ENCODE measurements at places on chromosomes 1 and 21.

- no peak for DNase-seq
Observed at GRCh38 chr1:236204039-236204438, 61.7 kb downstream of the GPR137B start.

GRCh38 chr1:203367057-203367456, 16.1 kb upstream of the FMOD start:
- no peak for DNase-seq

DNA sequence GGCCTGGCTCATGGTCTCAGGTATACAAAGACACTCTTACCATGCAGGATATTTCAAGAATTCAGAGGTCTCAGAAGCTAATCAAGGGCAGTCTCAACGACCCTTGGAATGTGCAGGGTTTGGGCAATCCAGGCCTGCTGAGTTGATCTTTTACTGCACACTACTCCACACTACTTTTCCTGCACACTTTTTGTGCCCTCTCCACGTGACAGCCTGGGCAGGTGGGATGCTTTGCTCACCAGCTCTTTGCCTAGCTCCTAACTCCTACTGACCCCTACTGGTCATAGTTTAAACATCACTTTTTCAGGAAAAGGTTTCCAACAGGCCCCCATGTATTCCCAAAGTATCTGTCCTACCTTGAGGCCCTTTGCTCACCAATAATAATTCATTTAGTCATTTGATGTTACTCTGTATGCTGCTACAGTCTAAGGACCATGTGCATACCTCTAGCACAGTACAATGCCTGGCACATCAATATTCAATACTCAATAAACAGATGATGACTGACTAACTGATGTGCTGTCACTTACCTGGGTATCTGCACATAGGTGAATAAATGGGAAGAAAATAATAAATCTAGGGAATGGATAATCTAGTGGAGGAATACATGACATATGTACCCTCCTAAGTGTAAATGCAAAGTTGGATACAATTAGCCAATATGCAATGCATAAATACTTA, 9.6 kb downstream of the DUSP23 start:
- DNase-seq: no peak

DNA sequence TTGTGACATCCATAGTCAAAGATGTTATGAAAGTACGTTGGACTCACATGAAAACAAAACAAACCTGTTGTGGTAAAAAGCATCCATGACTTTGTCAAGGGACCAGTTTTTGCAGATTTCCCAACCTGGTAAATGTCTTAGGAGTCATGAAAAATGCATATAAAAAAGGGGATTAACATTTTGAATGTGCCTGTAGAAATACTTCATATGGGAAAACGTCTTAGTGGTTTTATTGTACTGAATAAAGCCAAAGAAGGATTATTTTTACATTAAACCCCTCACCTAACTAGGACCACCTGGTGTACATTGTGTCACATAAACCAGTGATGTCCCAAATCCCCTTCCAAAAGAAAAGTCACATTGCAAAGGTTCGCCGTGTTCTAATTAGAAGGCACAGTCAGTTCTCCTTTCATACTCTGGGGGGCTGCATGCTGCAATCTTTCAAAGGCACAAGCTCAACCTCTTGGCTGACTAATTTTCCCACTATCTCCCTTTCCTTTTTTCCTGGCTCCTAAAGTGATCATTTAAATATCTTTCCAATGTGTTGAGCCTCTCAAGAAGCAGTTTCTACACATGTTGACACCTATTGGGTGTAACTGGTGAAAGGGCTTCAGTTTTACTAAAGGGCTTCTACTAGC, 119.8 kb upstream of the SPAG17 start:
- no peak for DNase-seq

DNA sequence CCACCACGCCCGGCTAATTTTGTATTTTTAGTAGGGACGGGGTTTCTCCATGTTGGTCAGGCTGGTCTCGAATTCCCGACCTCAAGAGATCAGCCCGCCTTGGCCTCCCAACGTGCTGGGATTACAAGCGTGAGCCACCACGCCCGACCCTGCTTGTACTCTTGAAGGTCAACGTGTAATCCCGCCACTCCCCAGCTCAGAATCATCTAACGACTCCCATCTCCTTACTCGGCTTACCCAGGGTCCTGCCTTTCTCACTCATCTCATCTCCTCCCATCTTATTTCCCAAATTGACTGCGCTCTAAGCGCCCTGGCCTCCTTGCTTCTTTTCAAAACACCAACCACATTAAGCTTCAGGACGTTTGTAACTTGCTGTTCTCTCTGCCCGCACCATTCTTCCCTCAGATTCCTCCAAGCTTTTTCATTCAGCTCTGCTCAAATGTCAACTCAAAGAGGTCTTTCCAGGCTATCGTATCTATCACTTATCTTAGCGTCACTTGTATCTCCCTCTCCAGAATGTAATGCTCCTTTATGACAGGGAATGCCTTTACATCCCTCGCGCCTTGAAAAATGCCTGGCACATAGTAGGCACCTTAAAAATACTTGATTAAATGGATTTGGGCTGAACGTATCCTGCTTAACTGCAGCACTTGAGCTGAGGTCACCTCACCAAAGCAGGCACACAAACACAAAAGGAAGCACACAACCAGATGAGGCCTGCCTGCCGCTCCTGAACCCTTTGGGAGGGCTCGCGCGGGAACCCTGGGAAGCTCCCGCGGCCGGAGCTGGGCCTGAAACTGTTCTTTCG, 1.4 kb upstream of the USP1 start:
- no peak for DNase-seq

DNA sequence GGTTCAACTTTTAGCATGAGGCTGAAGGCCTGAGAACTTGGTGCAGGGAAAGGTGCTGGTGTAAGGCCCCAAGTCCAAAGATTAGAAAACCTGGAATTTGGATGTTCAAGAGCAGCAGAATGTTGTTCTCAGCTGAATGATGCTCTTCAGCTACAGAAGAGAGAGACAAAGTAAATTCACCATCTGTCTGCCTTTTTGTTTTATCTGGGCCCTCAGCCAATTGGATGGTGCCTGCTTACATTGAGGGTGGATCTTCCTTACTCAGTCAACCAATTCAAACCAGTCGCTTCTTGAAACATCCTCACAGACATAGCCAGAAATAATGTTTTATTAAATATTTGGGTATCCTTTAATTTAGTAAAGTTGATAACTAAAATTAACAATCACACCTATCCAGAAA, 748.2 kb upstream of the ADAMTS5 start:
- no peak for DNase-seq

DNA sequence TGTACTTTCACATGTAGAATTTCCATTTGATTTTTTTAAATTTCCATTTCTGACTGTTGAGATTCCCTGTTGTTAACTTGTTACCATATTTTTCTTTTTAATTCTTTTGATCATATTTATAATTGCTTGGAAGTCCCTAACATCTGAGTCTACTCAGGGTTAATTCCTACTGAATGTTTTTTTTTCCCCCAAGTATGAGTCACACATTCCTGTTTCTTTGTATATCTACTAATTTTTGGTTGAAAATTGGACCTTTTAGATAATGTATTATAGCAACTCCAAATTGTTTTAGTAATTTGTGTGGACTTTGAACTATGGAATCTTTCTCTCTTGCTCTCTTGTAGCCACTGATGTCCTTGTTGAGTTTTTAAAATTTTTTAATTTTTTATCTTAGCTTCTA, 54.6 kb downstream of the STXBP3 start:
- no peak for DNase-seq

- DNase-seq: peak; percentile 23
Observed at GRCh38 chr1:26161415-26162219, 2.7 kb downstream of the FAM110D start.

DNA sequence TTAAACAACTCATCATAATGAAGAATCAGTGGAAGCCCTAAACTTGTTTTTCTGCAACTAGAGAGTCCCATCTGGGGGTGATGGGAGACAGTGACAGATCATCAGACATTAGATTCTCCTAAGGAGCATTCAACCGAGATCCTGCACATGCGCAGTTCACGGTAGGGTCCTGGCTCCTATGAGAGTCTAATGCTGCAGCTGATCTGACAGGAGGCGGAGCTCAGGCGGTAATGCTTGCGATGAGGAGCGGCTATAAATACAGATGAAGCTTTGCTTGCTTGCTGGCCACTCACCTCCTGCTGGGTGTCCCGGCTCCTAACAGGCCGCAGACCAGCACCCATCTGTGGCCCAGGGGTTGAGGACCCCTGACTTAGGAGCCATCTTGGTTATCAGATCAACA, 247.2 kb downstream of the FMN2 start:
- DNase-seq: no peak

DNA sequence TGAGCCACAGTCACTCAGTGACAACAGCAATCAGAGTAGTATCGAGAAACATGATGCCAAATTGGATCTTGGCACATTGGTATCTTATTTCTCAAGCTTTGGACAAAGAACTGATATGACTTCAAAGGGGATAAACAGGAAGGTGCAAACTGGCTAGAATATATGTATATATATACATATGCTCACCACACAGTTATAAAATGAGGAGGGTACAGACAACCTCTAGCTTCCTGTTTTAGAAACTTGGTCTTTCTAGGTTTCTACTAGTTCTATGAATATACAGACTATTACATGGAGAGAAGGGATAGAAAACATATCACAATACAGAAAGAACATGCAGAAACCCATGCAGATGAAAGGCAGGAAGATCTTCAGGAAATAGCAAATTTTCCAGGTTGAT, 292.1 kb upstream of the SNX7 start:
- DNase-seq: no peak

- DNase-seq: no peak
Observed at GRCh38 chr1:119027759-119028158, 39.6 kb upstream of the TBX15 start.

- DNase-seq: no peak
Observed at GRCh38 chr1:33263890-33264504, 7.7 kb downstream of the ZNF362 start.

DNA sequence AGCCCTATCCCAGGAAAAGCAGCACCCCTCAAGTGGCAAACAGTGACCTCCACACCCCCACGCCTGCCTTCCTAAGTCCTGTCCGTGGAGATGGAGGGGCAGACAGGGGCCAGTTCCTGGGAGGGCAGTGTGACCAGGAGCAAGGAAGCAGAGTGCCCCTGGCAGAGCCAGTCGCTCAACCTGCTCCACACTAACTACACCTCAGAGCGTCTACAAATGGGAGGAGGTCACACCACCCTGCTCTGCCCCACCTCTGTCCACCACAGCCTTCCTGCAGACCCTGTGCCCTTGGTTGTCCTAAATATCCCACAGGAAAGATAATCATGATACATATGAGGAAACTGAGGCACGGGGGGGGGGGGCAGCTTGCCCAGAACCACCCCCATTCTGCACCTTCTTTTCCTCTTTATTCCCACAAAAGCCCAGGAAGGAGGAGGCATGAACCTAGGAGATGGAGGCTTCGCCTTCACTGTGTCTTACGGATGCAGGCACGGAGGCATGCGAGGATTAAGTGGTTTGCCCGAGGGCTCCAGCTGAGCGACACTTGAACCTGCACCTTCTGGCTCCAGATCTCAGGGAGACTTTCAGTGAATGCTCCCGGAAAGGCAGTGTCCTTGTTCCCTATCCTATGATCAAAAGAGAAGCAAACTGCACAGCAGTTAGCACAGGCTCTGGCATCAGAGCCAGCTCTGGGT, 42.7 kb upstream of the SELENON start:
- DNase-seq: no peak

- DNase-seq: no peak
Observed at GRCh38 chr1:184215274-184215925, 163.9 kb downstream of the TSEN15 start.

DNA sequence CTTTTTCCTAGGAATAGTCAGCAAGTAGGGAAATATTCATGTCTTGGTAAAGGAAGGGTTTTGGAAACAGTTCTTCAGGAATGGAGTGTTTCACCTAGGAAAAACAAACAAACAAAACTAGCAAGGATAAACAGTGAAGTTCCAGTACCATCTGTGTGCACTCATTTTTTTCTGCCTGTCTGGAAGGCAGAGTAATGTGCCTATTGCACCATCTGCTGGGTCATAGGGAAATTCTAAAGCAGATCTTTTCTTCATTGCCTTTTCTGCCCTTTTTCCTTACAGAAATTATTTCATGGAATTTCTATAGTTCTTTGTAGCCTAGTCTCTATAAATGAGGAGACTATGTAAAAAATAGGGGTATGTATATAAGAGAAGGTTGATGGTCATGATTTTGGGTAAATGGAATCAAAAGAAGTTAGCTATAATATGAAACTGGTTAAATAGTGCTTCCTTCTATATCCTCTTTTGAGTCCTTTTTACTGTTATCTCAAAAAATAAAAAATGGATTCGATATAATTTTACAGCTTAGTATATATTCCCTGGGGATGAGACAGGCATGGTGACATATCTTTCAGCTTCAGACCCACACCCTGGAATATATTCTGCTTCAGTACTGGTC, 3.4 kb upstream of the HRNR start:
- no peak for DNase-seq

DNA sequence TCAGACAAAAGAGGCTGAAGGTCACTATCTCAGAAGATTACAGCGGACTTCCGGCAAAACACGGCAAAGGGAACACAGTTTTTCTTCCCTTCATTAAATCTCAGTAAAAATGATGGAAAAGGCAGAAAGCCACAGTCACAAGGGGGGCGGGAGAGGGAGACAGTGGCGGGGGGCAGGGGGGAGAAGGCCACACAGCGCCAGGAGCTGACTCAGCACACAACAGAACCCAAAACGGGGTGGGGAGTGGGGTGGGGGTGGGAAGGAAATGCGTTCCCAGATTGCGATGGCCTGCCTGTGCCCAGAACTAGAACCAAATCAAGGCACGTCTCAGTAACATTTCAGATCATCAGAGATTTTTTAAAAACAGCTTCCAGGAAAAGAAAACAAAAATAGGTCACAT, 13.4 kb downstream of the CFAP74 start:
- DNase-seq: no peak

DNA sequence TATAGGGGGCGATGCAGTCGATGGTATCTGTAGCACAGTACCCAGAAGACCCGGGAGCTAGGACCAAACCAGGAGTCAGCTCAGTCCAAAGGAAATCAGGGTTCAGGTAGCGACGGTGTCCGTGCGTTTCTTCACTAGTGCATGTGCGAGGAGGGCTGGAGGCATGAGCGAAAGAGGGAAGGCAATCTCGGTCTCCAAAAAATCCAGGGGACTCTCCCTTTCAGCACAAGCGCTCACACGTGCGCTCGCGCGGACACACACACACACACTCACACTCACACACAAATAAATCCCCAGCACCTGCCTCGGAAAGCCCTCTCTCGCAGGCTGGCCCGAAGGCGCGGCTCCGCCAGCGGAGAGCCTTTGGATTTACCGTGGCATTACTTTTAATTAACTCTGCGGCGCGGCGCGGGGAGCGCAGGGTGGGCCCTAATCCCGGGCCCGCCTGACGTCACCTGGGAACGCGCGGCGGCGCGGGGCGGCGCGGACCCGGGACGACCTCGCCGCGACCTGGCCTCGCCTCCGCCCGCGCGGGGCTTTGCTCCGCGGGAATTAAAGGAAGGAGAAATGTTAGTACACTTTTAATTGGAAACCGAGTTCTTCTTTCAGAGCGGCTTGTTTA, 121.2 kb downstream of the LMX1A start:
- no peak for DNase-seq

GRCh38 chr1:39954870-39955546, at the start of gene MFSD2A:
Gene MFSD2A, plus strand, starts transcription at chr1:39955145. Its CDS starts 148 bp downstream, at chr1:39955293.
- DNase-seq: peak; percentile 93

GRCh38 chr1:109391626-109392025, 6.1 kb downstream of the SORT1 start:
- DNase-seq: no peak

GRCh38 chr21:36928960-36929359, 37.5 kb downstream of the HLCS start:
- DNase-seq: no peak
